ENCODE measurements at places on chromosomes 4 and X.

- DNase-seq = no peak
Observed at GRCh38 chr4:60934566-60935295, 265.4 kb upstream of the ADGRL3 start.

- DNase-seq = no peak
Observed at GRCh38 chr4:68462691-68463090, 15.4 kb downstream of the TMPRSS11E start.

DNA sequence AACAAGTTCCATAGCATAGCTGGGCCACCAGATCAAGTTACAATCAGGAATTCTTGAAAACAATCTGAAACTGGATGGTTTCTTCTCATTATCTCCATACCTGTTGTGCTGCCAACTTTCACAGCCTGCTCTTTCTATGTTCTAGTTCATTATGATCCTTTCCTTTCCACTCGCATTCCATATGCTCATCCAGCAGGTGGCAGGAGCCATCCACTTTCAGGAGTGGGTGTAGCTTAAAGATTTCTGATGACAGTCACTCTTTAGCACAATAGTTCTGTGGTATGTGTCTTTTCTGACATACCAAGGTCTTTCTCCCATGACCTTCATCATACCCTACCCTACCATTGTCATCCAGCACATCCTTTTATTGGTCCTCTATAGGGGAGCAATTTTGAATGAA, 46.4 kb downstream of the PAGE2 start:
- DNase-seq = no peak

DNA sequence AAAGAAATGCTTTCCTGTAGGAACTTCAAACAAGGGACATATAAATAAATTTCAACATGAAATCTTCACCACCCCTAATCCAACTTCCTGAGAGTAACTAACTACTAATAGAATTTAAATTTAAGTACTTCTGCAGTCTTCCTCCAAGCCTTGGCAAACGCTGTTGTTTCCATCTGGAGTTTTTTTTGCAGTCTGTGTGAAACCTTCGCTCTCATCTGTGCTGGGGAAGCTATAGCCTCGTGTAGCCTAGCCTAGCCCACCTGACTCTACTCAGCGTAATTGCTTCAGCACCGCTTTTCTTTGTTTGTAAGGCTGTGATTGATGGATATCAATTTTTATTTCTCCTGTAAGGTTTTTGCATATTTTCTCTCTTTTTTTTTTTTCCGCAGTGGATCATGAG, 30.9 kb downstream of the STOX2 start:
- DNase-seq = no peak
